Activated T-cell treated with anti-CD3 and anti-CD28 coated beads for 48 hours (primary cell): ENCODE measurements at places on chromosomes 12 and 14.

GRCh38 chr12:45010059-45010458, 40.8 kb downstream of the DBX2 start:
- DNase-seq = no peak

DNA sequence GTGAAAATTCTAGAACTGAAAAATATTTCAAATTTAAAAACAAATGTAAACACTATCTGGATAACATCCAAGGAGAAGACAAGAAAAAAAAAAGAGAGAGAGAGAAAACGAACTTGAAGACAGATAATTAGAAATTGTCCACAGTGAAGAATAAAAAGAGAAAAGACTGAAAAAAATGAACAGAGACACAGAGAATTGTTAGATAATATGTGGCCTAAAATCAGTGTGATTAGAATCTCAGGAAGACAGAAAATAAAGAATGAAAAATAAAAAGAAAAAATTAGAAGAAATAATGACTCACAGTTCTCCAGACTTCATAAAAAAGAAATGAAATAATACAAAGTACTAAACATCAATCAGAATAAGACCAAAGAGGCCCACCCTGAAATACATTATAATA, 1209.3 kb downstream of the FSCB start:
- DNase-seq = no peak

DNA sequence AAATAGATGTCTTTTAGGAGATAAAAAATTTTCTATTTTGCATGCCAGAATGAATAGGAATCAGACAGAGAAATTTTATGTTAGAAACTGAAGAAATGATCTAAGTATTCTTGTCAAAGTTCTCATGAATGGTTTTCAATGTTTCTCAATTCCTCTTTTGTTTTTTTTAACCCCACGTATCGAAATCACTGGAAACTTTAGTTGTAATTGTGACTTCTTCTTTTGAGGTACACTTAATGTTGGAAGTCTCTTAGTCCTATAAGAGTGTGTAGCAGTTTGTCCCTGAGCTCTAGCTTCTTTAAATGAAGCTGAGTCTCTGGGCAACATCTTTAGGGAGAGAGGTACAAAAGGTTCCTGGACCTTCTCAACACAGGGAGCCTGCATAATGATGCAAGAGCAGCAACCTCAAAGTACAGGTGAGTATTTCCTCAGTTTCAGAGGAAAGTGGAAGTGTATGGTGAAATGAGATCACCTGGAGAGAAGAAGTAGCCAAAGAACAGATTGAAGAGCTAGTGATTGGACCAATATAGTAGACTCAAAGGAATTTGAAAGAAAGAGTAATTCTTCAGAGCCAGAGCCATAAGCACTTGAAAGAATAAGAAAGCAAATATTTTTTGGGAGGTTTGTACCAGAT, at the start of gene CLEC6A:
Gene CLEC6A (plus strand): TSS at position 236 of the 634 bp plus-strand sequence. CDS start 150 bp downstream, at position 386.
- no peak for DNase-seq

- no peak for DNase-seq
Observed at GRCh38 chr12:86838711-86839110, 582.5 kb upstream of the MGAT4C start.

DNA sequence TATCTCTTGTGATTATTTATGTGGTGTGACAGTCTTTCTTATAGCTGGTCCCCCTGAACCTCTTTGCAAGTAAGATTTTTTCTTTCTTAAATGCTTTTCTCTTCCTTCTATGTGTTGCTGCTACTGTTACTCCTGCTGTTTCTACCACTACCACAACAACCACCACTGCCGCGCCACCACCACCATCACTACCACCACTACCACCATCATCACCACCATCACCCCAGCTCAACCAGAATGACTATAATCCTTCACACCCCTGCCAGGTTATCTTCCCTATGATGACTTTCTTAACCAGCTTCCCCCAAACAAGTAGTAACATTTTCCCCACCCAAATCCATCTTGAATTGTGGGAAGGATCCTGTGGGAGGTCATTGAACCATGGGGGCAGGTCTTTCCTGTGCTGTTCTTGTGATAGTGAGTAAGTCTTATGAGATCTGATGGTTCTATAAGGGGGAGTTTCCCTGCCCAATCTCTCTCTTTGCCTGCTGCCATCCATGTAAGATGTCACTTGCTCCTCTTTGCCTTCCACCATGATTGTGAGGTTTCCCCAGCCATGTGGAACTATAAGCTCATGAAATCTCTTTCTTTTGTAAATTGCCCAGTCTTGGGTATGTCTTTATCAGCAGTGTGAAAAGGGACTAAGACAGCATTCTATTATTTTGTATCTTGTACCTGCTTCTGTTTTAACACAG, 52.2 kb downstream of the CHST11 start:
- DNase-seq = no peak

DNA sequence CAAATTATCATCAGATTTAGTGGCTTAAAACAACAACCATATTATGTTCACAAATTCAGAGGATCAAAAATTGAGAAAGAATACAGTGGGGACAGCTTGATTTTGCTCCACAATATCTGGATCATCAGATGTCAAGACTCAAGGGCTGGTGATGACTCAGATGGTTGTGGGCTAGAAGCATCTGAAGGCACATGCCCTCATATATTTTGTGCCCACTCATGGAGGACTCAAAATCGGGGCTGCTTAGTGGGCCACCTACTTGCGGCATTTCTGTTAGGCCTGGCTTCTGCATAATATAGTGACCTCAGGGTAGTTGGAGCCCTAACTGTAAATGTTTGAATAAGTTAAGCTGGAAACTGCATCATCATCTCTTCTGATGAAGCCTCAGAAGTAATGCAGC, 584.5 kb downstream of the SLC16A7 start:
- no peak for DNase-seq

GRCh38 chr12:8612629-8613028, at the start of gene AICDA:
Gene AICDA (minus strand): TSS chr12:8612859. CDS start chr12:8612767, 92 bp downstream.
- DNase-seq = no peak

- DNase-seq = no peak
Observed at GRCh38 chr12:124015494-124016461, 42.8 kb downstream of the ZNF664 start.

GRCh38 chr12:49259452-49259851, 5.4 kb upstream of the TUBA1C start:
- DNase-seq = no peak

DNA sequence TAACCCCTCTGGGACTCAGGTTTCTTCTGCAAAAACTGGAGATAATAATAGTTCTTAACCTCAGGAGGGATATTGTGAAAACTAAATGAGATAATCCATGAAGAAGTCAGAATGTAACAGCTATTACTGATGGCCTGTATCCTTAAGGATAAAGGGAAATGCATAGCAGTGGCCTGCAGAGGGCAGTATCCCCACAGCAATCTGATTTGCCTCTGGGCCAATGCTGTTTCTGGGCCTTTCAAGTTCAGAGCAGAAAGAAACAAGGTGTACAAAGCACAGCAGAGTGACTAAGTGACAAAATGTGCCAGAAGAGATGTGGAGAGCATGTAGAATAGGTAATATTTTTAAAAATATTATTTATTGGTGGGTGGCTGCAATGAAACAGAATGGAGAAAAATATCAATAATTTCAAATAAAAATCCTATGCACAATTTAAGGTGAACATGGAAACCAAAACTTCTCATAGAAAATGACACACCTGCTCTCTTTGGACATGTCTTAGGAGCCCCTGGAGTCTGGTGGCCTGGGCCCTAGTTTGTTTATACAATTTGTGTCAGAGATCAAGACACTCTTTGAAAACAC, 90.3 kb downstream of the C12orf75 start:
- DNase-seq = peak; percentile 51
